ENCODE measurements at places on chromosomes 2 and 18. TPM values are rescaled to one million over a fixed set of nuclear protein-coding genes. Genes with fewer than 3 reads are reported as not detected.

DNA sequence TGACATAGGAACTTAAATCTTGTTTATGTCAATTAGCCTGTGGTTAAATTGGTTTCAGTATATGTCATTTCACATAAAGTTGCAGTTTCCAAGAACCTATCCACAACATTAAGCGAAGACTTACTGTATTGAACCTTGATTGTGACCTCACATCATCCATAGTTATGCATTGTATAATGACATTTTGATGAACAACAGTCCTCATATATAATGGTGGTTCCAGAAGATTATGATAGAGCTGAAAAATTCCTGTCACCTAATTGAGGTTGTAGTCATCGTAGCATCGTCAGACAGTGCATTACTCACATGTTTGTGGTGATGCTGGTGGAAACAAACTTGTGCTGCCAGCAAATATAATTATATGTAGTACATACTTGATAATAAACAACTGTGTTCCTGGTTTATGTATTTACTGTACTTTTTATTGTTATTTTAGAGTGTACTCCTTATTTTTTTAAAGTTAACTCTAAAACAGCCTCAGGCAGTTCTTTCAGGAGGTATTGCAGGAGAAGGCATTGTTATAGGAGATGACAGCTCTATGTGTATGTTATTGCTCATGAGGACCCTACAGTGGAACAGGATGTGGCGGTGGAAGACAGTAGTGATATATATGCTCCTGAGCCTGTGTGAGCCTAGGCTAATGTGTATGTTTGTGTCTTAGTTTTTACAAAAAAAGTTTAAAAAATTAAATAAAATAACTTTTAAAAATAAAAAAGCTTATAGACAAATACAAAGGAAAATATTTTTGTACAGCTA, 56.6 kb downstream of the UBE2E3 start:
- no peaks in the 10 kb centered on the region for H3K27me3 ChIP-seq
- H3K4me3 ChIP-seq: no peak overlapping the region
- no peak overlapping the region for H3K27ac ChIP-seq
- no peaks in the 10 kb centered on the region for H3K36me3 ChIP-seq
- H3K4me1 ChIP-seq: peaks cover 3% of the 10 kb centered on the region

ANKZF1 gene
- polyA plus RNA-seq: 35.8 TPM

- H3K36me3 ChIP-seq: peaks cover 17% of the 10 kb centered on the region
- H3K4me3 ChIP-seq: peak overlapping the region; percentile 97
- no peak for DNase-seq
- peak overlapping the region; percentile 90 for H3K27ac ChIP-seq
- H3K27me3 ChIP-seq: no peaks in the 10 kb centered on the region
Measured at GRCh38 chr2:27133195-27133875, 1.1 kb downstream of the PREB start.

DNA sequence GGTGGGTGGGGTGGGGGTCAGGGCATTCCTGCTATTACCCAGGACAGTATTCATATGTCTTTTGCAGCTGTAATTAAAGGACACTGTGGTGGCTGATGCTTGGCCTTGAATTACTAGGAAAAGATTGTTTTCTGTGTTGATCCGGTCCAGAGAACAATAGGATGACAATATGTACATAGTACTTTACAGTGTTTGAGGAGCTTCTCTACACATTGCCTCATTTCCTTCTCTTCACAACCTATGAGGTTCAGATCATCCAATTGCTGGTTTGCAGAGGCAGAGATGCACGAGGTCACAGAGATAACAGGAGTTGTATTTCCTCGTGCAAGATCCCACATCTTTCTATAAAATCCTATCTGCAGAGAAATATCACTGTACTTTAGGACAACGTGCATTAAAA, 119.5 kb downstream of the LIPG start:
- no peak overlapping the region for H3K27ac ChIP-seq
- H3K4me1 ChIP-seq: no peaks in the 10 kb centered on the region
- no peak for DNase-seq
- H3K4me3 ChIP-seq: no peak overlapping the region
- H3K36me3 ChIP-seq: no peaks in the 10 kb centered on the region

SIX2 gene
- not detected for polyA plus RNA-seq

- H3K4me1 ChIP-seq: no peaks in the 10 kb centered on the region
- no peaks in the 10 kb centered on the region for H3K36me3 ChIP-seq
- no peaks in the 10 kb centered on the region for H3K27me3 ChIP-seq
- no peak for DNase-seq
- no peak overlapping the region for H3K27ac ChIP-seq
Measured at GRCh38 chr2:139495851-139496250, 715.7 kb upstream of the NXPH2 start.
